GM23248 (cell line): ENCODE measurements at places on chromosomes 12 and 14. TPM values are rescaled to one million over a fixed set of nuclear protein-coding genes. Genes with fewer than 3 reads are reported as not detected.

PFKM gene
- 35.8 and 41.1 TPM in 2 replicates for total RNA-seq

SOCS4 gene
- total RNA-seq = 15.7 TPM in 2 replicates

FICD gene
- total RNA-seq = 8.6 and 9.4 TPM in 2 replicates

CD69 gene
- total RNA-seq = not detected in 2 replicates

SYNE2 gene
- total RNA-seq = 3.5 and 4.4 TPM in 2 replicates

C14orf39 gene
- not detected in 2 replicates for total RNA-seq

INHBC gene
- total RNA-seq = not detected in 2 replicates

RPGRIP1 gene
- not detected in 2 replicates for total RNA-seq

CYP27B1 gene
- total RNA-seq = 0.86 and 1.0 TPM in 2 replicates

TOMM20L gene
- total RNA-seq = not detected in 2 replicates

PUS1 gene
- total RNA-seq = 13.9 and 18.9 TPM in 2 replicates

AQP2 gene
- total RNA-seq = not detected in 2 replicates

ESR2 gene
- not detected in 2 replicates for total RNA-seq

DNAJC22 gene
- 1.5 and 2.5 TPM in 2 replicates for total RNA-seq

TRIM9 gene
- total RNA-seq = 0.32 TPM in 1 of 2 replicates, not detected in the other

TAS2R8 gene
- not detected in 2 replicates for total RNA-seq

SERPINA4 gene
- not detected in 2 replicates for total RNA-seq
